ENCODE measurements at places on chromosomes 1 and 21.

- DNase-seq = peak; percentile 60
Measured at GRCh38 chr1:6358757-6359201, 34.8 kb downstream of the ACOT7 start.

- DNase-seq = no peak
Measured at GRCh38 chr1:90621986-90622385, 95.1 kb downstream of the BARHL2 start.

DNA sequence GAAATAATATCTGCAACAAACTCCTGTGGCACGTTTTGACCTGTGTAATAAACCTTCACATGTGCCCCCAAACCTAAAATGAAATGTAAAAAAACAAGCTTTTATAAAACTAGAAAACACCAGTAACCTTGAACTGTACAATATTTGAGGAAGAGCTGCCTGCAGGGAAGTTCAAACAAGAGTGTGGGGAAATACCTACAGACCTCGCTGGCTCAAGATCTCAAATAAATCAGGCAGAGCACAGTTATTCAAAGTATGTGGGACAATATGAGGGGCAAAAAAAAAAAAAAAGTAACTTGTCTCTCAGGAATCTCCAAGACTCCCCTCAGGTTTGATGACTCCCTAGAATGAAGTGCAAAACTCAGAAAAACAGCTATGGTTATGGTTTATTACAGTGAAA is 37.9 kb upstream of the PPIH start:
- no peak for DNase-seq

GRCh38 chr1:21567241-21568005 is 58.2 kb downstream of the ALPL start:
- DNase-seq = no peak

- DNase-seq = no peak
Measured at GRCh38 chr21:17523007-17523451, 10.2 kb downstream of the CXADR start.

- no peak for DNase-seq
Measured at GRCh38 chr1:234823191-234824176, 213.5 kb upstream of the IRF2BP2 start.

DNA sequence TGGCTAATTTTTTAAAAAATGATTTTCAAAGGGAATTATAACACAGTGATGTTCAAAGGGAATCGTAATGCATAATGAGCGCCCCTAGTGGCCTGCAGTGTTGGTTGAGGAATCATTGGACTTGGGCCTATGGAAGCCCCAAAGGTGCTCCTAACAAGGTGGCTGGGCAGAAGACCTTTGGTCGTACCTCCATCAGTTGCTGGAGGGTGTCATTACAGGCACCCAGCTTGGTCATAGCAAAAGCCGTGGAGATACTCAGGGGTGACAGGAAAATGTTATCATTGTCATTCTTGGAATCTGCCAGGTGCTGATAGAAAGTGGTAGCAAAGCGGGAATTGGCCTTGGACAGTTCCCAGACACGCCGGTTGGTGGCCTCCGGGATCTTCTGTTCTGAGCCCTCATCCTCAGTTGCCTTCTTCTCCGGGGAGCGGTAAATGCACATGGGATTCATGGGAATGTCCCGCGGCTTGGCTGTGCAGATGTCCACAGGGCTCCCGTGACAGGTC is 2.7 kb downstream of the SERPINC1 start:
- DNase-seq = no peak

DNA sequence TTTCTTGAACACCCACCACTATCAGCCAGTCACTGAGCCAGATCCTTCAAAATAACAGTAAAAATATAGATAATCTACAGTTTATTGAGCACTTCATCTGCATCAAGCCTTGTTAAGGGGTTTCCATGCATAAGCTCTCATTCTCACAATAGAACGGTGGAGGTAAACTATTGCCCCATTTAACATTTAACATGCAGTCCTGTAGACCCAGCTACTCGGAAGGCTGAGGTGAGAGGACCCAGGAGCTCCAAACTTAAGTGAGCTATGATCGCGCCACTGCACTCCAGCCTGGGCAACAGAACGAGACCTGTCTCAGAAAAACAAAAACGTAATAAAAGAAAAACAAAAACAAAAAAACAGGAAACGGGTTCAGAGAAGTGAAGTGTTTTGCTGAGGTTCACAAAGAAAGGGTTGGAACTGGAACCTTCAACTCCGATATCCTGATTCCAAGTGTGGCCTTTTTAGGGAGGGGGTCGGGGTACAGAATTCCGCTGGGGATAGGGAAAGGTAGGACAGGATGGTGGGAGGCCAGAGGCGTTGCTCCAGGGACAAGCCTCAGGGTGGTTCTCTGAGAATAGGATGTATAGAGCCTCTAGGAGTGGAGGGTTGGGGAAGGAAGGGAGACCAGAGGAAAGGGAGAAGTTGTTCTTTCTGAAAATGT is 11.6 kb upstream of the SESN2 start:
- DNase-seq = no peak

DNA sequence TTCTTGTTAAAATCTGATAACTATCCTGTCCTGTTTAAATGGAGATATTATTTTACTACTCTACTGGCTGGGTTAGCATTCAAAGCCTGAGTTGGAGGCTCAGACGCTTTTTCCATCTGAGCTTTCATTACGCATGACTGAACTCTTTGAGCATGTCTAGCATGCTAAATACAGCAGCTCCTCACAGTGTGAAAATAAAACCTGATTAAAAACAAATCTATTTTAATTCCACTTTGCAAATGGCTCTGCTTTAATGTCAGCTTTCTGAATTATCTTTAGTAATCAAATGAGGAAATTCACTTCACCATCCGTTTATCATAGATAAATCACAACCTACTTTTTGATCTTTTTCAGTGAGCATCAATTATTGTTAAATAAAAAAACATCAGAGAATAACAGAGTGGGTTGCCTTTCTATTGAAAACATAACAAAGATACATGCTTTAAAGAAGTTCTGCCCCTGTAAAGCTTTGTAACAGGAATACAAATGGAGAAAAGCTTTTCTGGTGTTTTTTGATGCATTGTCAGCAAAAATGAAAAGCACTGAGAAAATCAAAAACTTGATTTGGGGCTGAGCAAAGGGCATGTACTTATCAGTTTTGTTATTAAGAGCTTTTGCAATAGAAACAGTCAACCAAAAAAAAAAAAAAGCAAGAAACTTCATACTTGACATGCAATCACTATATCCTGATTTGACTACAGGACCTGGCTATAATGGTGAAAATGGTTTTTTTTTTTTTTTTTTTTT is 3.5 kb upstream of the SPEN start:
- DNase-seq = no peak

- DNase-seq = peak; percentile 45
Measured at GRCh38 chr1:9827558-9828185, 3.9 kb upstream of the CLSTN1 start.

DNA sequence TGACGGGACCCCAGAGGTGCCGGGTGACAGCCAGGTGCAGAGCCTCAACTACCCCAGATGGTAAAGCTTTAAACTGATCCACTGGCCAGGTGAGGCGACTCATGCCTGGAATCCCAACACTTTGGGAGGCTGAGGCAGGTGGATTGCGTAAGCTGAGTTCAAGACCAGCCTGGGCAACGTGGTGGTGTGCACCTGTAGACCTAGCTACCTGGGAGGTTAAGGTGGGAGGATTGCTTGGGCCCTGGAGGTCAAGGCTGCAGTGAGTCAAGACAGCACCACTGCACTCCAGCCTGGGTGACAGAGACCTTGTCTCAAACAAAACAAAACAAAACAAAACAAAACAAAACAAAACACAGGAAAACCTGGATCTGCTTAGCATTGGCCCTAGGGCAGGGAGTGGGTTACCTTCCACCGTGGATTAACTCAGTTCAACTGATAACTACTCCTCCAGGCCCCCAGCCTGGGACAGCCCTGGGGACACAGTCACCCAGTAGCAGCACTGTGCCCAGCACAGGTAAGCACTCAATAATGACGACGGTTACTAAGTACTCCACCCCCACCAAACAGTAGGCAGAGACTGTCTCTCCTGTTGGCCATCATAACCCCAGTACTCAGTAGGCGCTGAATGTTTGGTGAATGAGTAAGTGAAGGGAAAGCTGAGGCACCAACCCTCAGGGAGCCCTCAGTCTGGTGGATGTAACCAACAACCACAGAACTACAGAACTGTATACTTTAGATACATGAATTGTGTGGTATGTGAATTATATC is 21.6 kb downstream of the SLC66A1 start:
- DNase-seq = no peak

GRCh38 chr1:231934797-231935196 is 308.2 kb downstream of the DISC1 start:
- DNase-seq = no peak

DNA sequence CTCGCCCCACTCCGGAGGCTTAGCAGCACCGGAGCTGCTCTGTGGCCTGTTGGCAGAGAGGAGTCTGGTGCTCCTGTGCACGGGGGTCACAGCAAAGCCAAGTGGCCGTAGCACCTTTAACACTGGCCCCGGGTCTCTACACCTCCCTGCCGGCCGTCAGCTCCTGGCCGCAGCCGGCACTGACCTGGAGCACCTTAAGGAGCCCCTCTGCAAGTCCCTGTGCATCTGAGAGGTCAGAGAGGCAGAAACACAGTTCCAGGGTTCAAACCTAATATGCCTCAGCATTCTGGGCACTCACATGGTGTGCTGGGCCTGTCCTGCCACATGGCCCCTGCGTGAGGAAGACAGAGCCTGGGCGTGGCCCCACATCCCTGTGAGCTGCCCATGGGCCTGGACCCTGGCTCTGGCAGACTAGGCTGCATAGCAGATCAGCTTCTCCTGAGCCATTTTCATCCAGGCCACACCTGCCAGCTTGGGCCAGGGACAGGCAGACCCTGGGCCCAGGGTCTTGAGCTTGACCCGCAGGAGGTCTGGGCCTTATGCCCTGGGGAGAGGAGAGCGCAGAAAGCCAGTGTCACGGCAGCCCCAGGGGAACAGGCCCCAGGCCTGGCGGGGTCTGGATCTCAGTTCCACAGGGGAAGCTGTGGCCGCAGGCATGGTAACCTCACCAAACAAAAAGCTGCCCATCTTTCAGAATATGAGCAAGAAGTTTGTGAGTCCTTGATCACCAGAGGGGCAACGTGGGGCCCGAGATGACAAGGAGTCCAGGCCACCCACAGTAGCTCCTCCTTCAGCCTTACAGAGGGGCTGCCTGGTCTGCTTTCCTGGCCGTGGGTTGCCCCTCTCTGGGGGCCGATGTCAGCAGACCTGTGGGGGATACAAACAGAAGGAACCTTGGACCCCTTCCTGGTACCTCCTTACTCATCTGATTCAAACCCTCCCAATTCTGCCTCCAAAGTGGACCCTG is 146.0 kb upstream of the COL6A1 start:
- no peak for DNase-seq

GRCh38 chr1:39003281-39003680 is 12.2 kb downstream of the AKIRIN1 start:
- no peak for DNase-seq

GRCh38 chr1:76075877-76076276 is 1.3 kb downstream of the ST6GALNAC3 start:
- no peak for DNase-seq
